ENCODE measurements at places on chromosomes 6 and 20. TPM values are rescaled to one million over a fixed set of nuclear protein-coding genes. Genes with fewer than 3 reads are reported as not detected.
A peak's percentile ranks its signal among the peaks of the same experiment; 100 is the strongest.

Gene FAM217A
- total RNA-seq = not detected

Gene PSMB8
- 101 TPM for total RNA-seq

Gene SMLR1
- total RNA-seq = not detected

Gene OR10C1
- total RNA-seq = not detected

Gene OR12D3
- not detected for total RNA-seq

Gene GNAS-AS1
- total RNA-seq = 5.7 TPM

Gene FNDC1
- not detected for total RNA-seq

Gene BEND3
- total RNA-seq = 3.8 TPM

Gene RIPOR2
- total RNA-seq = 0.94 TPM

Gene MOG
- not detected for total RNA-seq

Gene KCNQ5
- total RNA-seq = 0.20 TPM

Gene MOXD1
- 1.3 TPM for total RNA-seq

Gene PNPLA1
- total RNA-seq = not detected

Gene RBCK1
- 212 TPM for total RNA-seq

Gene CDC25B
- total RNA-seq = 91.0 TPM

DNA sequence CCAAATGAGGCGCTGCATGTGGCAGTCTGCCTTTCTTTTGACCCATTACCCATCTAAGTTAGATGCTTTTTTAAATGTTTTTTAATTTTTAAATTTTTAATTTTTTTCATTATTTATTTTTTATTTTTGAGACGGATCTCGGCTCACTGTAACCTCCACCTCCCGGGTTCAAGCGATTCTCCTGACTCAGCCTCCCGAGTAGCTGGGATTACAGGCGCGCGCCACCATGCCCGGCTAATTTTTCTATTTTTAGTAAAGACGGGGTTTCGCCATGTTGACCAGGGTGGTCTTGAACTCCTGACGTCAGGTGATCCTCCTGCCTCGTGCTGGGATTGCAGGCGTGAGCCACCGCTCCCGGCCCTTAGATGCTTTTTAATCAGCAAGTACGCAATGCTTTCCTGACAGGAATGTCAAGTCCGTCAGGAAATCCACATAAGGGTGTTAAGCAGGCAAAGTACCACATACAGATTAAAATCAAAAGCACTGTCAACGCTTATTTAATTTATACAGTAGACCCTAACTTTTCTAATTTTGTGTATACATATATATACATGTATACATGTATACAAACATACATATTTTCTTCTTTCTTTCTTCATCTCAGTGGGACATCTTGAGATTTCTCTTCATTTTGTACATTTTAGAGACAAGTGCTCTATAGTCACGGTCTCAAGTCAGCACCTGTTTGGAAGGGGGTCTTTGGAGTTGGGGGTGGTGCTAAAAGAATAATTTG, 995 bp upstream of the GSTA4 start:
- DNase-seq = peak; percentile 42

GRCh38 chr6:42907336-42907735, 8.5 kb upstream of the PTCRA start:
- no peak for DNase-seq

DNA sequence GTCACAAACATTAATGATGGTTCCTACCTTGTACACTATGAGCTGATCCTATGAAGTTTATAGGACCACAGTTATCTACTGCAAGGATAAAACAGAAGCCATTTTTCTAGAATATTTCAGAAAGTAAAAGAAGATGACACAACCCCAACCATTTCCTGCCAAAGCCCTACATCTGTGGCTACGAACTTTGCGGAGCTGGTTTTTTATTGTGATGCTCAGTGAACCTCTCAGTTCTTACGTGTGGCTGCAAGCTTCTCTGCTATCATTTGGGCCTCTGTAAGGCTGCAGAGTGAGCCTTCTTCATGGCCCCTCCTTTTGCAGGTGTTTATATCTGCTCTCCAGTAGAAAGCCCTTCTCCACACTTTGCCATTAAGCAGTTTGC, 17.8 kb upstream of the TAGAP start:
- DNase-seq = no peak

- DNase-seq = no peak
Observed at GRCh38 chr6:166346965-166347364, 4.6 kb upstream of the SFT2D1 start.

- DNase-seq = no peak
Observed at GRCh38 chr6:101108286-101108685, 227.2 kb upstream of the ASCC3 start.

DNA sequence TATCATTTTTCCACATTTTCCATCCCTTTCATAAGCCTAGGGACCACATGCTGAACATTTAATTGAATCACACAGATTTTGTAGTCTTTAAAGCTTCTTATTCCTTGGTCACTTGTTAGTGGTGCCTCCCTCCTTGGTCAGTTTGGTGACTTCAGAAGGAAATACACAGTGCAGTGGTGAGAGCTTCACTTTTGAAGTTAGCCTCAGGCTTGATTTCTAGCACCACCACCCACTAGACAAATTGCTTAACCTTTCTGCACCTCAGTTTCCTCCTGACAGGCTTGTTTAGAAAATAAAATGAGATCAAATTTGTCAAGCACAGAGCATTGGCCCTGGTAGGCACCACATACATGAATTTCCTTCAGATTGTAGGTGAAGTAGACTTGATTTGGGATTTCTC, 91.7 kb downstream of the FOXO3 start:
- DNase-seq = no peak

DNA sequence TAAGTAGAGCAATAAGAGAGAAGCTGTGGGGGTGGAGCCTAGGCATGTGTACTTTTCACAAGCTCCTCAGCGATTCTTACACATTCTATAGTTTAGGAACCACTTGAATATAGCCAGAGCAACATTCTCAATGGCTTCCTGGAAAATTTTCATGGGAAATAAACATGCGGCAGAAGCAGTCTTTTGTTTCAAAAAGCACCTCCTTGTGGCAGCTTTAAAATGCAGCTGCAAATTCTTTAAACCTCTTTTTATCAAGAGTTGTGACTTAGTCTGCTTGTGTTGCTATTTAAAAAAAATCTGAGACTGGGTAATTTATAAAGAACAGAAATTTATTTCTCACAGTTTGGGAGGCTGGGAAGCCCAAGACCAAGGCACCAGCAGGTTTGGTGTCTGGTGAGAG, 23.8 kb downstream of the NKX2-2 start:
- DNase-seq = no peak

GRCh38 chr6:144075187-144075586, 20.2 kb downstream of the SF3B5 start:
- no peak for DNase-seq

- DNase-seq = no peak
Observed at GRCh38 chr6:16064671-16065072, 64.2 kb upstream of the MYLIP start.

DNA sequence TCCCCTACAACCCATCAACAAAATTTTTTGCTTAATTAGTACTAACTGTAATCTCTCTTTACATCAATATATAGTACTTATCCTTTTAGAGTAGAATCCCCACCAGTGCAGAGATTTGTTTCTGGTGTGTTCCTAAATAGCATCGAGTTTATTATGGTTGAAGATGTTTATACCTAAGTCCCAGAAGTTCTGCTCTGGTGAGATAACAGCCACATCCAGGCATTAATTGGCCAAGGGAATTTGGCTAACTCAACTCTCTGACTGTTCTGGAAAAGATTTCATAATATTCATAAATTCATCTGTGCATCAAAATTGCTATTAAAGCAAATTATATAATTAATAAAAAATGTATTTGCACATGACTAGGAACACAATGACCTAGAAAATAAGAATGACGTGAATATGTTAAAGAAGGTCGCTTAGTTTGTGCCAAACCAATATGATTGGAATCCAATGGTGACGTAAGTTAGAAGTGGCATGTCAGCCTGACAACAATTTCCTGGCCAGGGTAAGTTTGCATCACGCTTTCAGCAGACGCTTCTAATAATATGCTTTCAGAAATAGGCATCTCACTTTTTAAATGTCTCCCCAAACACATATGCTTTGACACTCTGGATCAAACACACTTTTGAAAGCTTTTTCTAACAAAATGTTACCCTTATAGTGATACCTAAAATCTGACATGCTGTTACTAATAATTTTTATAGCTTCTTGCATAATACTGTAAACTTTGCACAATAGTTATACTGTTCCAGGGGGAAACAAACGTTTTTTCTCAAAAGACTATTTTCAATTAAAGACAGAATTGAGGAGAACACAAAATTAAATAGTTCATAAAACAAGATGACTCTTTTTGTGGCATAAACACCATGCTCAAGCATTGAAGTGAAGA, 236.7 kb downstream of the TENT5A start:
- no peak for DNase-seq

GRCh38 chr6:147941143-147941542, 401.5 kb upstream of the SASH1 start:
- no peak for DNase-seq

DNA sequence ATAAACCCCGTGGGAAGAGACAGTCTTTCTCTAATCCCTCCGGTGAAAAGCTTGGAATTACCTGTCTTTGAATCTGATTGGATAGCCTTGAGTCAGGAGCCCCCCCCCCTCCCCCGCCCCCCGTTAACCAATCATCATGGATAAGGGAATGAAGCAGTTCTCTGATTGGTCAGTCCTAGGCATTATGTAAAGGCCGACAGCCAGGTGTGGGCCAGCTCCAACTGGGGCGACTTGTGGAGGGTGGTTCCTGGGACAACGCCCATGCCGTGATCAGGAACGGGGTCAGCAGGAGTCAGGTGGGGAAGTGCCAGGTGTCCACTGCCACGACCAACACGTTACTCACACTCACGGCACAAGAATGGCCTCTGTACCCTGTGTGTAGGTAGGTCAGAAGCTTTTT, 406.8 kb upstream of the SULF2 start:
- DNase-seq = peak; percentile 20

- DNase-seq = no peak
Observed at GRCh38 chr6:13048113-13048512, 280.2 kb downstream of the TBC1D7 start.

GRCh38 chr20:4411744-4412143, 310.0 kb upstream of the PRND start:
- no peak for DNase-seq

- no peak for DNase-seq
Observed at GRCh38 chr6:75422024-75422639, 71.5 kb downstream of the FILIP1 start.

DNA sequence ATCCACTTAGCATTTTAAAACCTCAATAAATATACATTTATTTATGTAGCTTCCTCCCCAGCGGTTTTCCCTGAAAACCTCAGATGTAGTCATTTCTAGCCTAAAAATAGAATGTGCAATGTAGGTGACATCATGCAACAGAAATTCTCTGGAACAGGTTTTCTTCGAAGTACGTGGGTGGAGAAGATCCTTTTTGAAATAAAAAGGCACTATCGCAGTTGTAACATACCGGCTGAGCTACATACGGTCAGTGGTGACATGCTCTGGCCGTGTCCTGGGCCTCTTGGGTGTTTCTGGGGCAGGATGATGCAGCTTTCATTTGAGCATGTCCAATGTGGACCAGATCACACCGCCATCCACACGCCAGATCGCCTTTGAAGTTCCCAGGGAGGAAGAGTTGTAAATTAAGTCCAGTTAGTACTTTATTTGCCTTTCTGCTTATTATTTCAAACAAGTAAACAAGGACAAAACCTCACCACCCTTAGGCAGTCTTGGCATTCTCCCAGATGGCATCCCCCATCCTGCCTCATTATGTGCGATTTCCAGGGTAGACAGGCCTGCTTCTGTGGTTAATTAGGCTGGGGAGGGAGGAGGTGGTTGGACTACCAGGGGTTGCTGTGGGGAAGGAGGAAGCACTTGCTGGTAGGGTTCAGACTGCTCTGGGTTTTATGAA, 109.5 kb upstream of the CLDN20 start:
- DNase-seq = peak; percentile 86

- DNase-seq = no peak
Observed at GRCh38 chr20:63273059-63273579, 506 bp downstream of the ARFGAP1 start.

GRCh38 chr6:122025104-122025503, 374.3 kb upstream of the HSF2 start:
- no peak for DNase-seq

DNA sequence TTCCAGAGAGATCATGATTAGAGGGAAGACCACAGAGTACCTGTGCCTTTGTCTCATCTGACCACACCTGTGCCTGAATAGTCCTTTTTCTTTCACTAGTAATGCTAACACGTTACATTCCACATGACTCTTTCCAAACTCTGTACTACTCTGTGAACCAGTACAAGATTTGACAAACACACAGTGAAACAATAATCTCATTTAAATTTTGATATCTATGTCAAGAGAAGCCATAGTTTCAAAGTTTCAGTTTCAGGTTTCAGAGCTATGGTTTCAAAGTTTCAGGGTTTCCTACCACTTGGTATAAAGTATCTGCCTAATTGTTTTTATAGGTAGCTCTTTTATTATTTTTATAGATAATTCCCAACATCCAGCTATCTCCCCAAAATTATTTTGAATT, 62.0 kb upstream of the PHACTR2 start:
- no peak for DNase-seq

- DNase-seq = no peak
Observed at GRCh38 chr6:45619211-45619760, 241.6 kb upstream of the SUPT3H start.

DNA sequence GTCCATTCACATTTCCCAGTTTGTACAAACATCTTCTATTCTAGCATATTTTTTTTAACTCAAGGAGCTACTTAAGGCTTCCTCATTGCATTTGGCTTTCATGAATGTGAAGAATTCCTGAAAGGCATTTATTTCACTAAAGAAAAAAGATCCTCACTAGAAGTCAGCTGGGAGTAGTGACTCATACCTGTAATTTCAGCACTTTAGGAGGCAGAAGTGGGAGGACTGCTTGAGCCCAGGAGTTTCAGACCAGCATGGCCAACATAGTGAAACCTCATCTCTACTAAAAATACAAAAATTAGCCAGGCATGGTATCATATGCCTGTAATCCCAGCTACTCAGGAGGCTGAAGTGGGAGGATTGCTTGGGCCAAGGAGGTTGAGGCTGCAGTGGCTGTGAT, 30.9 kb upstream of the XRN2 start:
- DNase-seq = no peak

DNA sequence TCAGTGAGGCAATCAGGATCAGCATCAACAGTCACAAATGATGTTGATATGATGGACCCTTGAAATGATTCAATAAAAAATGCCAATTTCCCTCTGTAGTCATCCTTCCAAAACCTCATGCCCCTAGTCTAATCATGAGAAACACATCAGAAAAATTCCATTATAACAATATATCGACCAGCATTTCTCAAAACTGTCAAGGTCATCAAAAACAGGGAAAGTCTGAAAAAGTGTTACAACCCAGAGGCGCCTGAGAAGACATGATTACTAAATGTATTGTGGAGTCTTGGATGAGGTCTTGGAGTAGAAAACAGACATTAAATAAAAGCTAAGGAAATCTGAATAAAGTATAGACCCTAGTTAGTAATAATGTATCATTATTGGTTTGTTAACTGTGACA, 133.8 kb downstream of the SLC35B3 start:
- no peak for DNase-seq

All from PC-9 (cell line).